ENCODE measurements at places on chromosomes 5 and 9. TPM values are rescaled to one million over a fixed set of nuclear protein-coding genes. Genes with fewer than 3 reads are reported as not detected.

DNA sequence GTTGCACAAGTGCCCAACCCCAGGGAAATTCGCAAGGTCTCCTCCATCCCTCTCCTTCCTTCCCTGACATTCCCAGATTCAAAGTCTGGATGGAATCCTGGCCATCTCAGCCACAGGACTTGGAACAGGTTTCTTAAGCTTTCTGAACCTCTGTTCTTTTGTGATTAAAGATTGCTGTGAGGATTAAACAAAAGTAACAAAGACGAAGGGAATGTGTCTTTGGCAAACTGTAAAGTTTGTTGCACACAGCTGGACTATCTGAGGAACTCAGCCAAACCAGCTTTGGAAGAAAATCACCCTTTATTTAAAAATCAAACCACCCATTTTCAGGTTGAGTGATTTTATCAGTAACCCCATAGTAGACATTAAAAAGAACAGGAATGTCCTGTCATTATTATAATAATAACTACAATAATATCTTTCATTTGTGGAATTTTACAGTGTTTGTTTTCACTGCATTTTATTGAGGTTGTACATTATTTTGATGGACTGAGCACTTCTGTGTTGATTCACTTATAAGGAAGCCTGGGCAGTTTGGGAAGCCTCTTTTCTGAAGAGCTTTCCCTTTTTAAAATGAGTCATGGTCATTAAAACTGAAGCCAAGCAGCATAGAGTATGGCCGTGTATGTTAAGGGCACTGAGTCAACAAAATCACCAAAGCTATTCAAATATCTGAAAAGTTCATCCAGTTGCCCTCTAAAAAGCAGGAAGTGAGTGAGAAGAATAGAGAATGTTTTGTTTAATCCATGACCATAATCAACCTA is 310.2 kb downstream of the AGTPBP1 start:
- H3K4me1 ChIP-seq: no peaks in the 10 kb centered on the region
- H3K27me3 ChIP-seq: peaks cover 3% of the 10 kb centered on the region
- no peaks in the 10 kb centered on the region for H3K36me3 ChIP-seq
- H3K27ac ChIP-seq: no peak overlapping the region
- no peak overlapping the region for H3K4me3 ChIP-seq

- peak overlapping the region; percentile 92 for H3K4me3 ChIP-seq
- peaks cover 23% of the 10 kb centered on the region for H3K36me3 ChIP-seq
- peaks cover 2% of the 10 kb centered on the region for H3K27me3 ChIP-seq
- DNase-seq: no peak
- H3K4me1 ChIP-seq: peaks cover 34% of the 10 kb centered on the region
These were observed 596 bp downstream of the IRF1 start for GRCh38 chr5:132489871-132490483.

Gene SLC36A2
- total RNA-seq: not detected

Gene RMI1
- 13.4 TPM for total RNA-seq

Gene LMX1B
- total RNA-seq: not detected

Gene MSX2
- not detected for total RNA-seq

Data from HFFc6 (cell line).